ENCODE measurements at places on chromosomes 13 and 19. TPM values are rescaled to one million over a fixed set of nuclear protein-coding genes. Genes with fewer than 3 reads are reported as not detected.

Gene PSG6
- total RNA-seq: not detected

Gene PLIN4
- not detected for total RNA-seq

Gene LACC1
- total RNA-seq: 3.1 TPM

- peaks cover 29% of the 10 kb centered on the region for H3K27me3 ChIP-seq
- peak overlapping the region; percentile 69 for H3K27ac ChIP-seq
- H3K36me3 ChIP-seq: peaks cover 18% of the 10 kb centered on the region
Observed at GRCh38 chr19:50331994-50332243, 2.7 kb upstream of the KCNC3 start.

DNA sequence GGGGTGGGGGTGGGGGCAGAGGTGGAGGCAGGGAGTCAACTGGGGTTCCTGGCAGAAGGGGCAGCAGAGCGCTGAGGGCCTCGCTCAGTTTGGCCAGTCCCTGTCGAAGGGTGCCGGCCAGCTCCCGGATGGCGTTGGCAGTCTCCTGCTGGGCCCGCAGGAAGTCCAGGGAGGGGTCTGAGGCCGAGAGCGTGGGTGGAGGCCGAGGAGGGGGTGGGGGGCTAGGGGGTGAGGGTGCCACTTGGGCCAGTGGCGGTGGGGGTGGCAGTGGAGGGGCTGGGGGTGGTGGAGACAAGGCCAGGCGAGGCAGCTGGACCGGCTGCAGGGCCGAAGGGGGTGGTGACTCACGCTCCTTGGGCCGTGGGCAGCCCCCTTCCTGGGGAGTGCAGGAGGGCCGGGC, 4.9 kb upstream of the IRF2BP1 start:
- no peak for DNase-seq
- no peak overlapping the region for H3K27ac ChIP-seq
- H3K27me3 ChIP-seq: no peaks in the 10 kb centered on the region
- H3K4me1 ChIP-seq: peaks cover 5% of the 10 kb centered on the region

- no peak for DNase-seq
- H3K27ac ChIP-seq: no peak overlapping the region
- H3K27me3 ChIP-seq: peaks cover 2% of the 10 kb centered on the region
- H3K36me3 ChIP-seq: no peaks in the 10 kb centered on the region
Observed at GRCh38 chr13:34698945-34699344, 243.1 kb upstream of the NBEA start.

- peaks cover 3% of the 10 kb centered on the region for H3K36me3 ChIP-seq
- H3K27ac ChIP-seq: no peak overlapping the region
- no peak overlapping the region for H3K4me3 ChIP-seq
- peaks cover 64% of the 10 kb centered on the region for H3K4me1 ChIP-seq
Observed at GRCh38 chr13:50228527-50228926, 213.3 kb downstream of the KCNRG start.

DNA sequence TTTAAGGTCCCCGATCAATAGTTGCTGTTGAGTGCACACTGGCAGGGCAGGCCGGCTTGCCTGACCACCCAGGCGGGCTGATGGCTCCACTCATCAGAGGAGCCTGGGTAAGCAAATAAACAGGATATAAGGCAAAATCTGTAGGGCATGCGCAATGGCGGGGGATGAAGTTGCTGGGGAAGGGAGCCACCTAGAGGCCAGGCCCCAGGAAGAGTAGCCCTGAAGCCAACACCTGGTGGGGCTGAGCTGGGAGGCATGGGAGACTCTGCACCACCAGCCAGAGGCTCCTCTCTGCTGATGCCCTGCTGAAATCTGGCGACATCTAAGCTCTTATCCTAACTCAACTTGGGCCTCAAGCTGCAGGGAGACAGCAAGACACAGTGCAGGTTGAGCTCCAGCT, 324.3 kb downstream of the ZNF536 start:
- H3K36me3 ChIP-seq: no peaks in the 10 kb centered on the region
- peaks cover 19% of the 10 kb centered on the region for H3K27me3 ChIP-seq
- DNase-seq: peak; percentile 49
- peaks cover 5% of the 10 kb centered on the region for H3K4me1 ChIP-seq

GRCh38 chr19:33606556-33606955, 15.2 kb upstream of the CHST8 start:
- H3K27ac ChIP-seq: no peak overlapping the region
- H3K4me3 ChIP-seq: no peak overlapping the region
- no peaks in the 10 kb centered on the region for H3K36me3 ChIP-seq
- peaks cover 10% of the 10 kb centered on the region for H3K27me3 ChIP-seq
- no peaks in the 10 kb centered on the region for H3K4me1 ChIP-seq

DNA sequence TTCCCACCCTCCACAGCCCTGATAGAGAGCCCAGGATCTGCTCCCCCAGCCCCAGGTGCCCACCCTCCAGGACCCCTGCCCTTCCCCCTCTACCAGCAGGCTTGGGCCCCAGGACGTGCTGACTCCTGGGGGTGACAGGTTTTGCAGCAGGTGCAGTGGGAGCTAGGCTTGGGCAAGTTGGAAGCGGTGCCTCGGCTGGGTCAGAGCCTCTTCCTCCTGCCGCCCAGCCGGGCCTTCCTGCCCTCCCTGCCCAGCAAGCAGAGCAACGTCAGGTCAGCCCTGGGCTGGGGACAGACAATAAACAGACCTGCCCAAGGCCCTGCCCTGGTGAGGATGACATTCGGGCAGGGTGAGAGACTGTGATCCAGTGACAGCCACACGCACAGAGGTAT, 9.2 kb upstream of the NCCRP1 start:
- H3K4me1 ChIP-seq: no peaks in the 10 kb centered on the region
- H3K4me3 ChIP-seq: no peak overlapping the region
- no peaks in the 10 kb centered on the region for H3K36me3 ChIP-seq
- peaks cover 9% of the 10 kb centered on the region for H3K27me3 ChIP-seq
- no peak overlapping the region for H3K27ac ChIP-seq

DNA sequence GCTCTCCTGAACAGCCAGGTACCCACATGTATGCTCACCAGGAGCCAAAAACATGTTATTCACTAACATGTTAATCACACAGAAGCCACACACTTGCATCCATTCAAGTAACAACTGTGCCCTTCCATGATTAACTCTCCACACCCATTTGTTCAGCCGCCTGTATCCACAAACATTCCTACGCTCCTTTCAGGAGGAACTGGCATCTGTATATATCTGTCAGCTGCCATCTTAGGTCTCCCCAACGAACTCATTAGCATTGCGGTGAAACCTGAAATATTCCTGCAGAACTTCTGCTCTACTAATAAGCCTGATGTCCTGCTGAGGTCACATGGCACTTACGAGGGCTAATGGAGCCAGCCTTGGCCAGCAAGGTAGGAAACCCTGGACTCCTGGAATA, 33.0 kb downstream of the OLFM2 start:
- no peaks in the 10 kb centered on the region for H3K4me1 ChIP-seq
- no peak overlapping the region for H3K27ac ChIP-seq
- no peak for DNase-seq
- no peaks in the 10 kb centered on the region for H3K36me3 ChIP-seq
- H3K4me3 ChIP-seq: no peak overlapping the region

DNA sequence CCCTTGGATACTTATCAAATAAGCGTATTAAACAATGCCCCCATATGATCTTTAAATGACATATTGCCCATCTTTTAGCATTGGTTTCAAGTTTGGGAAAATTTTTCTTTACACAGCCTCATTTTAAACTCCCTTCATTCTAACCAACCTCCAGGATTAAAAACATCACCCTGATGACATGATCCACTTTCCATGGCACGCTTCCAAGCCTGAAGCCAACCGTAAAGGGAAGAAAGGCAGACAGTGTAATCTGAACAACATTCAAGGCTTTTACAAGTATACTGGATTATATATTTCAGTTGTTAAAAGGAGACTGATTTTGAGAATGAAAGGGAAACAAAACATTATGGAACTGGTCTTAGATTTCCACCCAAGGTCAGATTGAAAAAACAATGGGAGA, 1721.9 kb downstream of the OLFM4 start:
- no peaks in the 10 kb centered on the region for H3K27me3 ChIP-seq
- no peaks in the 10 kb centered on the region for H3K36me3 ChIP-seq
- no peak overlapping the region for H3K27ac ChIP-seq
- no peak for DNase-seq

Measured in activated CD4-positive, alpha-beta T cell treated with anti-CD3 and anti-CD28 coated beads for 36 hours (primary cell).